ENCODE measurements at places on chromosomes 2 and 18.

- no peaks in the 10 kb centered on the region for H3K27me3 ChIP-seq
- H3K27ac ChIP-seq, result peak overlapping the region; percentile 89
- peak overlapping the region; percentile 43 for H3K4me3 ChIP-seq
- H3K36me3 ChIP-seq, result peaks cover 14% of the 10 kb centered on the region
- H3K4me1 ChIP-seq, result peaks cover 30% of the 10 kb centered on the region
Measured at GRCh38 chr2:67394734-67395133, 2.4 kb upstream of the ETAA1 start.

DNA sequence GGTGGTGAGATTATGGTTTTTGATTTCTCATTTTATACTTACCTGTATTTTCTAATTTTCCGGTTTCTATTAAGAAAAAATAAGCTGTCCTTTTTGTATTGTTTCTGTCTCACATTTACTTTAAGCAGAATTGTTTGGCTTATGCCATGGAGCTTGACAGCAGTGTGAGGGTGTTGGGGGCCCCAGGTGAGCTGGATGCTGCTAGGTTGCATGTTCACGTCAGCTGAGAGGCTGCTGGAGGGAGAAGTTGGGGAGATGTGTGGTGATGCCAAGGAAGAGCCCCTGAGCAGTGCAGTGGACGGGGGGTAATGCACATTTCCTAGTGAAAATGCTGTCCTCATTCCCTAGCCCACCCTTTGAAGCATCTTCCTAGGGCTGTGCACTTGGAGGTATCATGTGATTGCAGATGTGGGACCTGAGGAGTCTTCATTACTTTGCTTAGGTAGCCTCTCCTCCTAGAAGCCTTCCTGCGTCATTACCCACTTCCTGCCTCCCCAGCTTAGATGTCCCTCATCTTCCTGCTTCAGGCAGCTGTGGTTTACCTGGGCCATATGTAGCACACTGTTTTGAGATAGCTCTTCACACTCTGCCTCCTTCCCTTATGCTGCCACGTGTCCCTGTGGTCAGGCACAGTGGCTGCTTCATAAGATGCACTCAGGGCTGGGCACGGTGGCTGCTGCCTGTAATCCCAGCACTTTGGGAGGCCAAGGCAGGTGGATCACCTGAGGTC is 16.2 kb downstream of the ATG16L1 start:
- H3K36me3 ChIP-seq, result peaks cover 95% of the 10 kb centered on the region
- DNase-seq, result no peak
- no peak overlapping the region for H3K4me3 ChIP-seq
- H3K4me1 ChIP-seq, result no peaks in the 10 kb centered on the region
- H3K27me3 ChIP-seq, result no peaks in the 10 kb centered on the region

GRCh38 chr2:70643715-70644114 is 90.1 kb upstream of the TGFA start:
- DNase-seq, result peak; percentile 67
- H3K4me3 ChIP-seq, result no peak overlapping the region
- H3K36me3 ChIP-seq, result no peaks in the 10 kb centered on the region
- H3K27ac ChIP-seq, result no peak overlapping the region
- H3K27me3 ChIP-seq, result no peaks in the 10 kb centered on the region
- H3K4me1 ChIP-seq, result no peaks in the 10 kb centered on the region

GRCh38 chr2:233756429-233757081 is 3.5 kb upstream of the UGT1A1 start:
- H3K4me3 ChIP-seq, result no peak overlapping the region
- no peak overlapping the region for H3K27ac ChIP-seq
- H3K4me1 ChIP-seq, result no peaks in the 10 kb centered on the region
- H3K27me3 ChIP-seq, result no peaks in the 10 kb centered on the region
- peak; percentile 5 for DNase-seq

DNA sequence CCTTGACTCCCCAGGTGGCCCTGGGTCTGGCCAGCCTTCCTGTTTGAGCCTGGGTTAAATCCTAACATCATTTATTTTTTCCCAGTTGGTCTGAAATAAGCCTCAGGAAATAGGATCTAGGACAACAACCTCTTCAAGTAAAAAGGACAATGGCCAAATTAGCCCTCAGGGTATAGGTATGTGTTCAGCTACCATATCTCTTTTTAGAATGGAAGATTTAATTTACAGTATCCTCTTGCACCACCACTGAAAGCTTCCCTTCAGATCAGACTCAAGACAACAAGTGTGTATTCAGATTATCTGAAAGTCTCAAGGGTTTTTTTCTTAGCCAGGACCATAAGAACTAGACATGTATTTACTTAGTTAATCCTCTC is 61.6 kb upstream of the CXCR4 start:
- no peaks in the 10 kb centered on the region for H3K4me1 ChIP-seq
- H3K27me3 ChIP-seq, result no peaks in the 10 kb centered on the region
- DNase-seq, result no peak
- no peaks in the 10 kb centered on the region for H3K36me3 ChIP-seq
- no peak overlapping the region for H3K4me3 ChIP-seq

DNA sequence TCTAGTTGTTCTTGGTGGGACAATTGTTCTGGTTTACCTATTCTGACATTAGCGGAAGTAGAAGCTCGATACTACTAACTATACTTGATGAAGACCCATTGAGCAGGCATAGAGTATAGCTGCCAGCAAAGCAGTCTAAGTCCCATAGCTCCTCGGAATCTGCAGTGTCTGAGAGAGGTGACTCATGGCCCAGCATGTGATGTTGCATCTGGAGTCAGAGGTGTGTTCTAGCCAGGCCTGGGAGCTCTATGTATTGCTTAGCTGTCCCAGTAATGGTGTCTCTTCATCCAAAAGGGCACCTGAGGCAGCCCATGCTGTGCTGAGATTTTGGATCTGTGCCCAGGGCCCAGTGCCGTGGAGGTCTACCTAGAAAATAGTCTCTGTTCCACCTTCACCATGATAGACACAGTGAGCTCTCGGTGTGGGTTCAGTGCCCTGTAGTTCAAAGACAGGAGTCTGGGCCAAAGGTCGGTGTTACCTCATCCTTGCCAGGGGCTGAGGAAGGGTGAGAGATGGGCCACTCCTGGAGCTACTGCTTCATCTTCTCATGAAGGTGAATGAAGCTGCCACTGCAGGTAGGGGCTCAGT is 47.3 kb downstream of the MEX3C start:
- no peaks in the 10 kb centered on the region for H3K27me3 ChIP-seq
- H3K36me3 ChIP-seq, result no peaks in the 10 kb centered on the region
- peak; percentile 79 for DNase-seq
- no peak overlapping the region for H3K4me3 ChIP-seq
- peaks cover 10% of the 10 kb centered on the region for H3K4me1 ChIP-seq
- no peak overlapping the region for H3K27ac ChIP-seq

- peak overlapping the region; percentile 93 for H3K27ac ChIP-seq
- H3K27me3 ChIP-seq, result no peaks in the 10 kb centered on the region
Measured at GRCh38 chr2:138500592-138501424, 762 bp upstream of the SPOPL start.

- no peaks in the 10 kb centered on the region for H3K4me1 ChIP-seq
- no peaks in the 10 kb centered on the region for H3K36me3 ChIP-seq
- H3K4me3 ChIP-seq, result no peak overlapping the region
- H3K27ac ChIP-seq, result no peak overlapping the region
Measured at GRCh38 chr2:201542291-201542690, 90.8 kb downstream of the STRADB start.

GRCh38 chr2:27781496-27781895 is 10.0 kb downstream of the MRPL33 start:
- peak overlapping the region; percentile 64 for H3K27ac ChIP-seq
- no peaks in the 10 kb centered on the region for H3K27me3 ChIP-seq
- DNase-seq, result no peak
- H3K36me3 ChIP-seq, result peaks cover 66% of the 10 kb centered on the region

All from MCF 10A (cell line).